ENCODE measurements at places on chromosomes 5 and 9.

- no peak for DNase-seq
Observed at GRCh38 chr5:142981886-142982820, 212.0 kb downstream of the ARHGAP26 start.

- DNase-seq, result no peak
Observed at GRCh38 chr5:27845248-27845647, 806.9 kb upstream of the CDH9 start.

GRCh38 chr5:166581826-166582225 is 1709.6 kb upstream of the WWC1 start:
- no peak for DNase-seq

DNA sequence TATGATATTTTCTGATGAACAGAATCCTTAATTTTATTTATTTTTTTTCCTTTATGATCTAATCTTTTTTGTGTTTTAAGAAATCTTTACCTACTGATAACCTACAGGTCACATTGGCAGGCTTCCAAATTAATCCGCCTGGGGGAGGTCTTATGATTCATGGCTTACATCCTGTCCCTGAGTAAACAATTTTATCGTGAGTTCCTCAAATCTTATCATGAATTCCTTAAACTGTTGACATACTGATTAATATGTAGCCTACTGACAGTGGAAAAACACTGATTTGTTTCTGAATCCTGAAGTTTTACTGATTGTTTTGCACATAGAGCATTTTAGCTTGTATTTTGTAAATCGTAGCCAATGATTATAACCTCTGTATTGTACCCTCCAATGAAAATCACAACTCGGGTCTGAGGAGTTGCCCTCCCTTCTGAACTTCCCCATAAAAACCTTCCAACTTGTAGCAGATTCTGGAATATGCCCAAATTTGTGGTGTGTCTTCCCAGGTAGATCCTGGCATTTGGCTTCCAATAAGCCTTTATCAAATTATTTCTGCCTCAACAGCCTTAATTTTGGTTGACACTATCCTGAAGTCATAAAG is 105.6 kb downstream of the VCAN start:
- no peak for DNase-seq

All from NK-92 treated with Interleukin-12 subunit alpha and Interleukin-12 subunit beta, amount 100 ng/mL, for 24 hours (cell line).